ENCODE measurements at places on chromosomes 3 and 15.

- no peak for DNase-seq
Observed at GRCh38 chr3:109900783-109901182, 563.4 kb upstream of the DPPA4 start.

DNA sequence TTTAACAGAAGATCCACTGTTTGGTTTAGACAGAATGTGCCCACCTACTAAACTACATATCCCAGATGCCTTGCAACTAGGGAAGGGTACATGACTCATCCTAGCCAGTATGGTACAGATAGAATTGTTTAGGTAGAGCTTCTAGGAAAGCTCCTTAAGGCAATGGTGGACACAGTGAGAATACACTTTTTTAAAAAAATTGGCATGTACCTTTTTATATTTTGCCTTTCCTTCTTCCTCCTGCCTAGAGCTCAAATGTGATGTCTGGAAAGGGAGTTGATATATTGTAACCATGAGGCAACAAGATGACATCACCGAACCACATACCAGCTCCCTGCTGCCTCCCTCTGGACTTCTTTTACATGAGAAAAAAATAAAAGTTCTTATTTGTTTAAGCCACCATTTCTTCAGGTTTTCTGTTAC is 14.4 kb upstream of the C3orf80 start:
- DNase-seq, result no peak

DNA sequence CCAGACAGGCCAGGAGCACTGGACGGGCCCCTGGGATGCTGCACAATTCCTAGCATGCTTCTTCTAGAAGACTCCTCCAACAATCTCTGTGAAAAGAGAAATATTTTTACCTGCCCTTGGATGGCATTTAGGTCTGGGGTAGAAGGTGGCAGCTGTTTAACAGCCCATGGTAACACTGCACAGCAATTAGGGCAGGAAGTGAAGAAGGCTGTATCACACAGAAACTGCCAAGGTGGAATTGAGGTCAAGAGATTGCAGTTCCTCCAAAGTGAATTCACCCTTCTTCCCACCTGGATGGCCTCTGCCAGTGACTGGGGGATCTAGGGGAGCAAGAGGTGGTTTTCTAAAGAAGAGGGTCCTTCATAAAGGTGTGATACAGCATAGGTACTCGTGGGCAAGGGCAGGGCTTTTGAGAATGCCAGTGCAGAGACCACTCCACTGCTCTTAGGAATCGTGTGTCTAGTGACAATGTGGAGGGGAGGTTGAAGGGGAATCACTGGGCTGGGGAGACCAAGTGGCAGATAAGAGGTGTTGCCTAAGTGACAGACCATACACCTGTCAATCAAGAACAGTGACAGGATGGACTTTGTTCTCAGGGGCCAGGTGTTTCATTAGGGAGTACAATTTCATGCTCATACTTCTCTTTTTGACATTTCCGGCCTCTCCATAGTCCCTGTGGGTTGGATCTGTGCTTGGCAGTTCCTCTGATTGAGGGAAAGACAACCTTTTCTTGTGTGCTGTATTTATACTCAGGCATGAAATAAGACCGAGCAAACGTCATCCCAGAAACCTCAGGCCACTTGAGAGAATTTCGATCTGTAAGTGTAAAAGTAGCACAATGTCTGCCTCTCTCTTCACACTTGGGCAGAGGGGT is 83.5 kb upstream of the BCL6 start:
- DNase-seq, result no peak

- DNase-seq, result no peak
Observed at GRCh38 chr15:85755471-85755870, 39.3 kb downstream of the KLHL25 start.

DNA sequence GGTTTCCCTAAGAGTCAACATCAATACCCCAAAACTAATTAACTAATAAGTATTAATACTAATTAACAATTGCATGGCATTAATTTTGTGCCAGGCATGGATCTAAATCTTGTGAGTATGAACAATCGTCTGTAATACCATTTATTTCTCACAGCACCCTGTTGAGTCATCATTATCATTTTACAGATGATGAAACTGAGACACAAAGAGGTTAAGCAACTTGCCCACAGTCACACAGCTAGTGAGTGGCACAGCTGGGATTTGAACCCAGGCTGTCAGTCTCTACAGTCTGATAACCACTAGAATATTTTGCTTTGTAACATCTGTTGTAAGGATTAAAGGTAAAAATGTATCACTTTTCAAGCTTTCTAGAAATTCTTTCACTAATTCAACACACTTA is 423.4 kb upstream of the WNT5A start:
- no peak for DNase-seq

GRCh38 chr3:130770644-130771043 is 24.0 kb upstream of the PIK3R4 start:
- no peak for DNase-seq

DNA sequence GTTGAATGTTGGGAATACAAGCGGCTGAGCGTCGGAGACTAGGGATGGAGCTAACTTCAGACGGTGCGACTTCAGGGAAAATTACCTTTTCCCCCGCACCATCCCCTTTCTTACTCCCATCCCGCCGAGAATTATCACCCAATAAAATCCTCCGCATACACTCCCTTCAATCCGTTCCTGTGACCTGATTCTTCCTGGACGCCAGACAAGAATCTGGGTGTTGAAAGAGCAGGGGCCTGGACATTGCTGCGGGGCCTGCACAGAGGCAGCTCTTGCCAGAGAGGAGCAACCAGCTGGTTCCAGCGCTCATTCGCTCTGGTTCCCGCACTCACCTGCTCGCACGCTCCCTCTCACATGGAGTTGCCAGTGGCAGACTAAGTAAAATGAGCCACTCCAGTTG is 241.9 kb downstream of the ALCAM start:
- DNase-seq, result no peak

Measured in NCI-H774 (cell line).